ENCODE measurements at places on chromosomes 1 and 21.

- DNase-seq, result no peak
Measured at GRCh38 chr1:225481738-225482137, 53.9 kb upstream of the LBR start.

DNA sequence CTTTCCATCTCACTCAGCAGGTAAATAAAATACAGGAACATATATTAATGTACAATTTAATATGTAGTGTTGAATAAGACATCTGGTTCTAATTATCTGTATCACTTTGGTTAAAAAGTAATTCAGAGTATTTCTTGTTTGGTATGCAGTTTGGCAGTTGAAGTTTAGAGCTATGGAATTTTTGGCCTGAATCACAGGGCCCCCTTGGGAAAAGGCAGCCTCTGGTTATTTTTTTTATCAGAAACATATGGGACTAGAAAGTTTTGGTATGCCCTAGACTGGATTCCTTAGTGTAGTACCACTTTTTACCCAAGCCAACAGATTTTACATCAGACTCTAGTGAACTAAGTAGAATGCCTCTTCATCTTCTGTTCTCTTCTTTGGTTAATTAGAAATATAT, 26.4 kb downstream of the CNST start:
- no peak for DNase-seq

- no peak for DNase-seq
Measured at GRCh38 chr1:208201229-208201628, 43.0 kb downstream of the PLXNA2 start.

GRCh38 chr1:34479731-34480130, 275.1 kb upstream of the GJB5 start:
- peak; percentile 79 for DNase-seq

- peak; percentile 37 for DNase-seq
Measured at GRCh38 chr1:210233495-210234328, 1.1 kb downstream of the SERTAD4 start.

DNA sequence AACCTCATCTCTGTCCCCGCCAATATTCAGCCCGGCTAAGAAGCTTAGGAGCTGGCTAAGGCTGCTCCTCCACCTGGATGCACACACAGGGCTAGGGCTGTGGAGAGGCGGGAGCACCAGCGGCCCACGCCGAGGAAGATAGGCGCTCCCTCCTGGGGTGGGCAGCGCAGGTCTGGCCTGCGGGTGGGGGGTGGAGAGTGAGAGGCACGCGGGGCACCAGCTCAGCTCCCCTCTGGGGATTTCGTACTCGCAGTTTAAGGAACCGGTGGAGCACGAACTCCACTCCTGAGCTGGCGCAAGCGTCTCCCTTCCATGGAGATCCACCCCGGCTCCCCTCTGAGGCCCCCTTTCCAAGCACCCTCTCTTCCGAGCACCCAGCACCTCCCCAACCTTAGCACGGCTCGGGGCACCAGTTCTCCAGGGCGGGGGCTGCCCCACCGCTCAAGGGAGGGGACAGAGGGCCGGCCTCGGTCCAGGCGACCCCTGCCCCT, 433 bp upstream of the KAZN start:
- peak; percentile 46 for DNase-seq

GRCh38 chr1:161166669-161167548, 683 bp downstream of the PPOX start:
- peak; percentile 25 for DNase-seq

DNA sequence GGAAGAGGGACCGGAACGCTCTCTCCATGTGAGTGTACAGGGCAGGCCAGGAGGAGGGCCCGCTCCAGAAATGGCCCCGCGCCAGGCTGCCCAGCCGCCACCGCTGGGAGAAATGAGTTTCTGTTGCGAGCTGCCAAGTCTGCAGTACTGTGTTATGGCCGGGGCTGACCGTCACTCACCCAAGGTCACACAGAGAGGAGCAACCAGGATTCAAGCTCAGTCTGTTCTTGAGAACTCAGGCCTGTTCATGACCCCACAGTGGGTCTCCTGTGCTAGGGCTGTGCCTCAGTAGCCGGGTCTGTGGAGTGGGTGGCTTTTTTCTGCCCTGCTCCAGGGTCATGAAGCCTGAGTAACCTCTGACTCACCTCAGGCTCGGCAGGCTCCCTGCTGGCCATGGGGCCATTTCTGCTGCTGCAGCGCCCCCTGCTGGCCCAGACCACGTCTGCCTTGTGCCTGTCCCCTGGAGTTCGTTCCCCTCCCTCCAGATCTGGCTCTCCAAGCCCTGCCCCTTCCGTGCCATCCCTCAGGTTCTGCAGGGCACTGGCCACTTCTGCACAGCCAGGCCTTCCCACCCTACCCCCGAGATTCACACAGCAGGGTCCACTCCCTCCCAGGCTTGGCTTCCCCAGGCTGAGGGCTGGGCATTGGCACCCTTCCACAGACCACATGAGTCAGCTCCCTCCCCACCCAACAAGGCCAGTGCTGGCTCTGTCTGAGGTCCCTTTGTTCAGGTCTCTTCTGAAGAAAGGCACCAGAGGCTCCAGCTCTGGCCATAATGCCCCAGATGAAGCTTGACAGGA, 51.8 kb downstream of the EDN2 start:
- peak; percentile 66 for DNase-seq

- DNase-seq, result peak; percentile 97
Measured at GRCh38 chr1:16236511-16237342, at the start of gene CPLANE2. CPLANE2 (minus strand) TSS chr1:16237183; CDS start chr1:16236742, 441 bp downstream.

DNA sequence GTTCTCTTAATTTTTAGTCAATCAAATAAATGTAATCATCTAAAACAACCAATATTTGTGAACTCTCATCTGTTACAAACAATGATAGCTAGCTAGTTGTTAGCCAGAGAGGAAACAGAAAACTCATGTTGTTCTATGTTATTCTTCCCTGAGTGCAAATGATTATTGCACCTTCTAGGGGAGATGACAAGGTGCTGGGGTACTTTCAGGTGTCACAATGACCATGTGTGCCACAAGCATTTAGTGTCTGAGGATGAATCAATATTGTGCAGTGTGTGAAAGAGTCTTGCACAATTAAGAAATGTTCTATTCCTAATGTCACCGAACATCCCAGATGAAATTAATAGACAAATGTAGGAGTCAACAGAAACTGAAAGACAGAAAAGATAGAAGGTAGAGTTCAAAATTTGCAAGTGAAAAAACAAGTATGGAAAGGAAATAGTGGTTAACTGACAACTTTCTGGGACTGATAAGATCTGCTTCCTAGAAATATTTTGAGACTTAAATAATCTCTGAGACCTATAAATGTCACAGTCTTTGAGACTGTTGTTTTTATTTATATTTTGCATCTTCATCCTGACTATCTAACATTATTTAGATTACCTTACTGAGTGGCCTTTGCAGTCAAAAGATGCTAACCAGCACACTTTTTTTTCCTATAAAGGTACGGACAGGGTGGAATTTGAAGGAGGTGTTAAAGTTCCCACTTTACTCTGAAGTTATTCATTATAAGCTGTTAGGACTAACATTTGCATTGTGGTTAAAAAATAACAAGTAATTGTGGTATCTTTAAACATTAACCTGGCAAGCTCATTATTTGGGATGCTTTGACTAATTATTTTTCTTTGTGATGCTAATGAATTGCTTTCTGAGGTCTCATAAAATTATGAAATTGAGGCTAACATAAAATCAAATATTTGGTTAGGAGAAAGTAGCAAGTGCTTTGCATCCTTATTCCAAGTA, 21.6 kb upstream of the DPYD start:
- no peak for DNase-seq

DNA sequence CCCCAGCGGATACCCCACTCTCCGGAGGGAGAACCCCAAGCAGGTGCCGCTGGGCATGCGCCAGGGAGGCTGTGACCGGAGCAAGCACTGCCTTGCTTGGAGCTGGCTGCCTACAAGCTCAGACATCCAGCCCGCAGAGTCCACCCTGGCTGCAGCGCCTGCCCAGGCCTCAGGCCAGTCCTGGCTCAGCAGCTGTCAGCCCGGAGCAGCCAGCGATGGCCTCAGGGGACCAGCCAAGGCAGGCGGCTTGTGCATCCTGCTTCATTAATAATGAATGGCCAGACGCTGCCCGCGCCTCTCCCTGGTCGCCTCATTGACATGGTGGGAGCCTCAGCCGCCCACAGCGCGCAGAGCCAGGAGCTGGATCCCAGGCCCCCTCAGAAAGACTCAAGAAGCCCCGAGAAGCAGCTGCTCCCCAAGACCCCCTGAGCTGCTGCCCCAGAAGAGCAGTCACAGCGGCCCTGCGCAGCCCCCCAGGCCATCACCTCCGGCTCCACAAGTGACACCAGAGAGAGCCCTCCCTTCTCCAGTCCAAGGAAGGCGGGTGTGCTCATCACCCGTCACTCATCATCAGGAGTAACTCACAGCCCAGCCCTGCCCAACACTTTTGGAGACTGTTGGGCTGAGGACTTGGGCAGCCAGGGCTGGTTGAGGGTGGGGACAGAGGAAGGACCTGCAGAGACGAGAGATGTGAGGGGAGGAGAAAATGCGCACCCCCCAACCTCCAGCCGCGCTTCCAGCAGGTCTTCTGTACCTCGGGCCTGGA, 19.6 kb downstream of the KCNAB2 start:
- DNase-seq, result peak; percentile 66

DNA sequence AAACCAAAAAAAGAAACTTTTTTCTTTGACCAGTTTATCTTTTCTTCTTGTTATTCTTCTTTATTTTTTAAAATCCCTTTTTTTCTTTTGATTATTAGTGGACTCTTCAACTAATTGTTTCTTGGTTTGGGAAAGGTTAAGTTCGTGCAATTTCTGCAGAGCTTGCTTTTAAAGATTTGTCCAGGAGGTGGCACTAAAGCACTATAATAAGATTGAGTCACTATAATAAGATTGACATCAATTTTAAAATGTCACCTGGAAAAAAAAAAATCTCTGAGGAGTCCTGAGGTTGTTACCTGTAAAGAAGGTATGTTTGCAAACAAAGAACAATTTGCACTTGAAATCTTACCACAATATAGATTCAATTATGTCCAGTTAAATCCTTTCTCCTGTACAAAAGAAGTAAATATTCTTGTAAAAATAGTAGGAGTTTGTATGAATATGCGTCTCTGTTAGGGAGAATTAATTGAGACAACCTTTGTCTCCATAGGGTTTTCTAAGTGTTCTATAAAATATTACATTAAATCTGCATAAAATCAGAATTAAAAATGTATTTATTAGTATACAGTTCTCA, 166.7 kb downstream of the ADGRL4 start:
- peak; percentile 6 for DNase-seq

DNA sequence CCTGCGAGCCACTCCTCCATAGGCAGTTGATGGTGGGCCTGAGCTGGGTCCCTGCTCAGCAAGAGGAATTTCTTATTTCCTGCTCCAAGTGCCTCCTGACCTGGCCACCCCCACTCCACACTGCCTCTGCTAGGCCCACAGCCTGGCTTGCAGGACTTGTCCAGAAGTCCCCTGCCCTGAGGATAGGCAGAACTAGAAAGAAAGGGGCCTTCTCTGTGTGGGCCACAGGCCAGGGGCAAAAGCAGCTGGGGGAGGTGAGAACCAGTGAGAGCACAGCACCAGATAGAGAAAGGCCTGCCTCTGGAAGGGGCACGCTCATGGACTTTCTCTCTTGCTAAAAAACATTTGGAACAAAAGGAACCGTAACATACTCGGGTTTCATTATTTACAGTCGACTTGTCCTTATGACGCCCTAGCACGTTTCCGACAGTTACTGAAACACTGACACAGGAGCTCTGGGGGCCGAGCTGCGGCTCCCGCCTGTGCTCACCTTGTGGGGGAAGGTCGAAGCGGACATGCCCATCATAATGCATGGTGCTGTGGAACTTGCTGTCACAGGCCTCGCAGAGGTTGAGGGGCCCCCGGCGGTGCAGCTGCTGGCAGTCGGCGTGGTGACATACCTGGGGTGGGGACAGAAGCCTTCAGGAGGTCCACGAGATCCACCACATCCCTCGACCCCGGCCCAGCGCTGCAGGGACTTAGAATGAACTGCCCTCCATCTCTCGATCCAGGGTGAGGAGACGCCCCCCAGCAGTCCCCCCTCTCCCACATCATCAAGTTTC, 11.3 kb upstream of the TNFRSF25 start:
- DNase-seq, result no peak

DNA sequence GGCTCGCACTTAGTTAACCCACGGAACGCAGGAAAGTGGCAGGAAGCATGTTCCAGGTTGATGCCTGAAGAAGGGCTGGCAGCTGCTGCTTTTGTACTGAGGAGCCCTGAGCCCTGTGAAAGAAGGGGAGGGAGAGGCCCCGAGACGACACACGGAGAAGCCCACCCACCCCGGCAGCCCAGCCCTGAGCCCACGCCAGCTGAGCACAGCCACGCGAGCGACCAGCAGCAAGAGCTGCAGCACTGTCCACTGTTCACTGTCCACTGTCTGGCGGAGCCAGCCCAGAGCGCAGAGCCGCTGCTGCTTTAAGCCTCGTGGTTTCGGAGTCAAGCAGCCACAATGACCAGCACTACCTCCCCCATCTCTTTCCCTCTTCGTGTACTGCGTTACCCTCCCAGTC, 5.3 kb downstream of the LRRC47 start:
- DNase-seq, result no peak

- no peak for DNase-seq
Measured at GRCh38 chr1:47824716-47825115, 172.5 kb downstream of the TRABD2B start.

GRCh38 chr1:46464013-46464548, 25.6 kb upstream of the DMBX1 start:
- DNase-seq, result no peak

- DNase-seq, result no peak
Measured at GRCh38 chr1:160127865-160128523, 12.4 kb downstream of the ATP1A2 start.

GRCh38 chr21:21373969-21374368, 375.8 kb downstream of the NCAM2 start:
- no peak for DNase-seq

- peak; percentile 57 for DNase-seq
Measured at GRCh38 chr1:33930346-33931110, 66.6 kb downstream of the HMGB4 start.

DNA sequence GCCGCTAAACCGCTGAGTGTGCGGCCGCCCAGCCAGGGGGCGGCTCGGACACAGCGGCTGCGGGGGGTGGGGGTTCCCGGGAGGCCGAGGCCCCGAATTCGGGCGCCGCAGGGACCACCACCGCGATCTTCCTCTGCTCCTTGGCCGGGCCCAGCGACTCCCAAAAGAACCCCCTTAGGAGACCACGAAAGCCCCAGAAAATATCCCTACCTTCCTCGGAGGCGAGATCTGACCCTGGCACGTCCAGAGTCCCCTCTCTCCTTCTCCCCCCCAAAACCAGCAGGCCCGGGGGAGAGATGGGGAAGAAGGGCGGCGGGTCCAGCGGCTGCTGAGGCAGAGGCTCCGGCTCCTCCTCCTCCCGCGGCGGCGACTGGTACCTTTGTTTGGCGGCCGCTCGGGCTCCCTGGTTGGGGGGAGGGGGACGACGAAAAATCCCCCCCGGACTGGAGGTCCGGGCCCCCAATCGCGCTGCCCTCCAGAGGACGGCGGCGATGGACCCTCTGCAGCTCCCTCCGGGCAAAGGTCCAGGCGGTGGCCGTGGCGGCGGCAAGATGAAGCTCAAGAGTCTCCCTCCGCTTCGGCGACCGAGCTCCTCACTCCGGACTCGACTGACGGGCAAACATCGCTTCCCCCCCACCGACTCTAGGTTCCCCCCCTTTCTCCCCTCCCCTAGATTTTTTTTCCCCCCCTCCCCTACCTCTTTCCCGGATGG, at the start of gene ARID4B:
Gene ARID4B (minus strand): TSS at position 621 of the 712 bp plus-strand sequence. CDS start 1,260 bp downstream, outside the sequence.
- DNase-seq, result peak; percentile 67

GRCh38 chr1:245896258-245896657, 610.8 kb downstream of the SMYD3 start:
- no peak for DNase-seq
